ENCODE measurements at places on chromosomes 7 and 10.

DNA sequence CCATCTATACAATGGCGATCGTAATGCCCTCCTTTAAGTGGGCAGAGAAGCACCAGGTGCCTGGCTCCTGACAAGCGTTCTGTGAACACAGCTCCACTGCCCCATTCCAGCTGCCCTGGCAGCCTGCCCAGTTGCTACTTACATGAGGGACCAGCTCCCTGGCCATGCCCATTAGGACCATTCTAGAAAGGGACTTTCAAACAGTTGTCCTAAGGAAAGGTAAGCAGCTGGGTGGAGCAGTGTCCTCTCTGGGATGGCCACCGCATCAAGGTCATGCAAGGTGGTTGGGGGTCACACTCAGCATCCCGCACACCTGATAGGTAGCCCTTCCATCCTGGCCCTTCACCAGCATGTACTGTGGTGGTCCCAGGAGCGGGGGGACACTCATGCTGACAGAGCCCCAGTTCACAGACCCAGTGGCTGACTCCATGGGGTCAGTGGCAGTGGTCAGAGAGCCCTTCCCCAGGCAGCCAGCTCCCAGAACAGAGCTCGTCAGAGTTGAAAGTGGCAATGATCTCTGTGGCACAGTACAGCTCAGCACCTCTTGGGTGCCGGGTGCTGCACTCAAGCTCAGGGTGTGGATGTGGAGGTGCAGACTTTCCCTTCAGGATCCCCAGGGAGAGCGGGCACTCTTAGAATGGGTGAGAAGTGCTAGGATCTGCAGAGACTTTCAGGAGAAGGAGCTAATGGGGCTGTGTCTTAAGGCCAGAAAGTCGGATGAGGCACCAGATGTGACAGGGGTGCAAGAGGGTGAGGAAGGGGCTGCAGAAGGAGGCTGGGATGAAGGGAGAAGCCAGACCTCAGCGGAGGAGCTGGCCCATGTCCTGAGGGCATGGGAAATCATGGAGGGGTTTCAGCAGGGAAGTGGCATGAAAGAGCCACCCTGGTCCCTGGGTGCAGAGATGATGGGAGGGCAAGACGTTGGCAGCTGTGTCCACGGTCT lies 10.9 kb downstream of the MMRN2 start:
- no peak for DNase-seq

DNA sequence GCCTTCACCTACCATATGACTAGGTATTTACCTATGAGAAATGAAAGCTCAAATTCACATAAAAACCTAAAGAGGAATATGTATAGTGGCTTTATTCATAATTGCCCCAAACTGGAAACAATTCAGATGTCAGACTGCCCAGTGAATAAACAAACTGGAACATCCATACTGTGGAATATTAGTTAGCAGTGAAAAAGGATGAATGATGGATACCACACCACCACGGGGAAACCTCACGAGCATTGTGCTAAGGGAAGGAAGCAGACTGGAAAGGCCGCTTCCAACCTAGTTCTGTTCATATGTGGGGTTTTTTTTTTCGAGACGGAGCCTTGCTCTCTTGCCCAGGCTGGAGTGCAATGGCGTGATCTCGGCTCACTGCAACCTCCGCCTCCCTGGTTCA lies 16.8 kb downstream of the GTF2IRD1 start:
- no peak for DNase-seq

DNA sequence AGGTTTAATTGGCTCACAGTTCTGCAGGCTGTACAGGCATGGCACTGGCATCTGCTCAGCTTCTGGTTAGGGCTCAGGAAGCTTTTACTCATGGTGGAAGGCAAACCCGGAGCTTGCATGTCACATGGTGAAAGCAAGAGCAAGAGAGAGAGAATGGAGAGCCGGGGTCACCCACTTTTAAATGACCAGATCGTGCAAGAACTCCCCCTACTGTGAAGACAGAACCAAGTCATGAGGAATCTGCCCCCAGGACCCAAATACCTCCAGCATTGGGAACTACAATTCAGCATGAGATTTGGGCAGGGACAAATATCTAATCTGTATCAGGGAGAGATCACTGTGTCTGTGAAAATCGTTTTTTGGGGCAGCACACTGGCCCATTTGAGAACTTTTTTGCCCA lies 110.0 kb upstream of the MYO3A start:
- DNase-seq: no peak

DNA sequence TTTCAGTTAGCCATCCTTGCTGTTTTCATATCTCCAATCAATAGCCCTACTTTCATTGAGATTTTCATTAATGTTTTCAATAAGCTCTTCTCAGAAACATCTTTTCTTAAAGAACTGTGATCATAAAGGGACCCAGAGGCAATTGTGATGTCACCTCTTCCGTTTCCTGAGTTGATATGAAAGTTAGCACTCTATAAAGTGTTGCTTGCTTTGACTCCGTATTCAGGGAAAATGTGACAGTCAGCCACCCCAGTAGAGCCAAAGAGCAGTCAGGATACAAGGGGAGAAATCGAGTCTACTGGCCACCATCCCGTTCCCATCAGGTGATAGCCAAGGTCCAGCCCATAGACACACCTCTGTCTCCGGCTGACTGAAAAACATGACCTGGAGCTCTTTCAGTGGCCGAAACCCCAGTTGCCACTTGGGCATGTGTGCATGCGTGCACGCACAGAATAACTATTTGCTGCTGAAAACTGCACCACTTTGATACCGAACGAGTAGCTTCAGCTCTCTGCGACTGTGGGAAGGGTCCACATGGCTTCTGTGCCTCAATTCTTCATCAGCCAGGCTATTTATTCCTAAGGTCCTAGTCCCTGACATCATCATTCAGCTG lies 291.4 kb downstream of the USP6NL start:
- DNase-seq: no peak

GRCh38 chr10:13732465-13732881 lies 145.7 kb downstream of the PRPF18 start:
- DNase-seq: no peak

DNA sequence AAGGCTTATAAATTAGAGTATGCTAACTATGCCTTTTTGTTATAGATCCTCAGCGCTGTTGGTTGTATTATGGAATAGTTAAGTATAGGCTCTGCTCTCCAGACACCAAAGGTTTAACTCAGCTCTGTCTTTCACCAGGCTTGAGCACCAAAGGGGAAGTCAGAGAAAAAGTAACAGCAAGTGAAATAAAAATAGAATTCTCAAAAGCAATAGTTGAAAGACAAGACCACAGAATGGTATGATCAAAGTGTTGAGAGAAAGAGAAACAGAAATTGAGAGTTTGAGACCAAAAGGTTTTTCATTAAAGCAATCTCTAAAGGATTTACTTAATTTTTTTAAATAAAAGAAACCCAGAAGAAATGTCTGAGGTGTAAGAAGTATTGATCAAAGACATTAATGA lies 529.8 kb upstream of the C7orf33 start:
- no peak for DNase-seq

GRCh38 chr10:30985512-30985911 lies 46.2 kb downstream of the ZNF438 start:
- no peak for DNase-seq

- no peak for DNase-seq
Measured at GRCh38 chr10:422675-423074, 266.8 kb downstream of the DIP2C start.

DNA sequence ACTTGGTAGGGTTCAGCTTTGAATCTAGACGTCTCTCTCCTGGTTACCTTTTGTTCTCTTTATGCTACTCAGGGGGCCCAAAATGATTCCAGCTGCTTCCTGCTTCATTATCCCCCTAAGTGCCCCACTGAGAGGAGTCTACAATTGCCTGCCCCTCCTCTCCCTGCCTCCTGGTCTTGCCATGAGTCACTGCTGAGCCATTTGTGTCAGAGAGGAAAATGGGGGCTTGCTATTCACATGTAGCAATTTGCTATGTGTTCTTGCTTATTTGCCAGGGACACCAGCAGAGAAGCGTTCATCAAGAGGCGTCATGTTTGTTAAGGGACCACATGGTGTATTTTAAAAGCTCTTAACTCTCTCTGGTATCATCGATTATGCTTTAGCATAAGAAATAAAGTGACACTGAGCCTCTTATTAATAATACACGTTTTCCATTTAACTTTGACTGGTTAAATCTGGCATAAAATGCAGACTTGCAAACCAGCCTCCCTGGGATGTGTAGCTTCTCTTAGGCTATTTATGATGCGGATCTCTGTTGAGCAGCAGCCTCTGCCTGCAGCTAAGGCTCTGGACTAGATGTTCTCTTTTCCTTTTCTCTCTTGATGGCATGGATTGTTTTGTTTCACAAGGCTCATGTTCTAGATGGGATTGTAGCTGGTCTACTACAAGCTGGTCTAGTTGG lies 239.3 kb downstream of the AUTS2 start:
- no peak for DNase-seq

GRCh38 chr7:126727930-126728391 lies 524.8 kb downstream of the GRM8 start:
- no peak for DNase-seq

GRCh38 chr7:150322833-150323681 lies at the start of the genes ACTR3C and LRRC61:
Gene ACTR3C (minus strand): TSS chr7:150323545. CDS start chr7:150295296, 28,249 bp downstream.
Gene LRRC61 (plus strand): TSS chr7:150323355. CDS start chr7:150336862, 13,507 bp downstream.
- DNase-seq: peak; percentile 63

DNA sequence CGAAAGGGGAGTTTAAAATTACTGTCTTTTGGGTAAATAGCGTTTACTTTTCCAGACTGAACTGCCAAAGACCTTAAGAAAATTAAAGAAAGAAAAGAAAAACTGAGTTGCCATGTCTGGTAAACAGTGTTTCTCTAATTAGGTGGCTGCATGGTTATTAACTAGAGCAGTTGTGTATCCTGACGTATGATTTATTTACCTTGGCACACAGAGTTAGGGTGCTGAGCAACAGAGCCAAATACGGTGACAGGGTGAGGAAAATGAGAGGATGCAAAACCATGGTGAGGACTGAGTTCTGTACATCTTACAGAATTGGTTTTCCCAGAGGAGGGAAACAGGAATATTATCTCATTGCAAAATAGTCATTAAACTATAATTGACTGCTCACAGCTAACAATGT lies 546.4 kb upstream of the FZD8 start:
- DNase-seq: no peak

- no peak for DNase-seq
Measured at GRCh38 chr7:131827421-131827820, 271.0 kb upstream of the PODXL start.

DNA sequence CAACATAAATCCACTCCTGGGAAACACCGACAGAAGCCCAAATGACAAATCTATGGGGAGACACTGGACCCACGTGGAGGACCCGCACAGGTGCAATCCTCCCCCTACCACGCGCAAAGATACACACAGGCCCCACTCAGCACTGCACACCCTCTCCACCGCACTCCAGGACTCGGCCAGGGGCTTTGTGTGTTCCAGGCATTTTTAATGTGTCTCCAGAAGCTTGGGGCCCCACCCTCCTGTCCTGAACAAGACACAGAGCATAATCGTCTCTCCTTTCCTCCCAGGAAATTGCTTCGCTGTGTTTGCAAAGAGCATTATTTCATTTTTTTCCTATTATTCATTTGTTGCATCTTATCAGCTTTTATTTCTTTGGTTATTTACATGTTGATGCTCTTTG lies 82.8 kb downstream of the GLI3 start:
- no peak for DNase-seq

GRCh38 chr10:71358277-71358676 lies 38.4 kb upstream of the CDH23 start:
- no peak for DNase-seq

- no peak for DNase-seq
Measured at GRCh38 chr10:88121361-88121760, 257.9 kb downstream of the PTEN start.

GRCh38 chr7:48548667-48549066 lies 375.7 kb upstream of the CDC14C start:
- no peak for DNase-seq

DNA sequence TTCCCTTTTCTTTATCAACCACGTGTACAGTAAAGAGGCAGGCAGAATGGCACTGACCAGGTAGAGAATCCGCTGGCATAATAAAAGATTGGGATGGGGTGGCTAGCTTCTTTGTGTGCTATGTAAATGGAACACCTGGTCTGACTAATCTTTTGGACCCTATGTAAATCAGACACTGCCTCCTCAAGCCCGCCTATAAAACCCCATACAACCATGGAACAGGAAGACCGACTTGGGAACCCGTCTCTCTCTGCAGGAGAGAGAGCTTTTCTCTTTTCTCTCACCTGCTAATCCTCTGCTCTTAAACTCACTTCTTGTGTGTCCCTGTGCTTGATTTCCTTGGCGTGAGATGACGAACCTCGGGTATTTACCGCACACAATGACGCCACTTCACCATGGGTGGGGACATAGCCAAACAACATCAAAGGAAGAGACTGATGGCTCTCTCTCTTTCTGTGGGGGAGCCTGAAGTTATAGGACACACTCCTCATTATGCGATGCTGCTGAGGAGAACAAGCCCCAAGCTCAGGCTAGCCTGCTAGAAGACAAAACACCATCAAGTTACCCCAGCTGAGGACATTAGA lies 94.2 kb downstream of the ARL5B start:
- DNase-seq: no peak

DNA sequence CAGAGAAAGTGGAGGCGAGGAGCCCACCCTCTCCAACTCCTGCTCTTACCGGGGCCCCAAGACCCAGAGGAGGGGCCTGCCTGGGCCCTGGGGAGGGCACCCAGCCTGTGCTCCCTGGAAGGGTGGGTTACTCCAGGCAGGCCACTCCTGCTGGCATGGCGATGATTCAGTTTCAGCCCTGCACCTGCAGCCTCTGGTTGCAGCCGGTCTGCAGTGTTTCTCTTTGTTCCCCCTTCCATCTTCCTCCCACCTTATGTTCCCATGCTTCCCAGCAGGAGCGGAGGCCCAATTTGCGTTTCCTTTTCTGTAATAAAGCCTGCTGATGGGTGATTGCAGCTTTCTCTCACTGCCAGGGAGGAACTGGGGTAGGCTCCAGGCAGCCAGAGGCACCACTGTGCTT lies 53.2 kb upstream of the FAM20C start:
- DNase-seq: no peak

- DNase-seq: no peak
Measured at GRCh38 chr7:135538376-135538775, 19.3 kb upstream of the NUP205 start.

- peak; percentile 100 for DNase-seq
Measured at GRCh38 chr10:74150990-74151878, at the start of gene ADK. Gene ADK (plus strand): TSS chr10:74151221. CDS start chr10:74151279, 58 bp downstream.

DNA sequence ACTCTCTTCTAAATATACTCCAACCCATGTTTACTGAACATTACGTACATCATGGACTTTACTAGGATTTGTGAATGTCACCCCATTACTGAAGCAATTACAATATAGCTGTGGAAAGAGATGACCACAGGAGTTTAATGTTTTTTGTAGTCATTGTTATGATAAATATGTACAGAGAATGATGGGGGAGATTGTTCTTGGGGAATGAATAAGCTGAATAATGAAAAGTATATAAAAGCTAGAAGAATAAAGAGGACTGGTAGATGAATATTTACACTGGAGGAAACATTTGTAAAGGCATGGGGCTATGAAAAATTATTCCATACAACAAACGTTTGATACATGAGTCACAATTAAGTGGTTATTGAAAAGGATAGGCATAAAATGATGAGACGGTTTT lies 340.9 kb downstream of the SEMA3D start:
- DNase-seq: no peak

GRCh38 chr7:8923164-8923806 lies 489.9 kb downstream of the NXPH1 start:
- DNase-seq: no peak
